ENCODE measurements at places on chromosomes 12 and 14. TPM values are rescaled to one million over a fixed set of nuclear protein-coding genes. Genes with fewer than 3 reads are reported as not detected.

TMEM119 gene
- total RNA-seq: 72.6 TPM

BHLHE41 gene
- total RNA-seq: 0.45 TPM

PRPH gene
- total RNA-seq: 1.5 TPM

PRB2 gene
- not detected for total RNA-seq

ANKS1B gene
- not detected for total RNA-seq

LGR5 gene
- under 0.01 TPM for total RNA-seq

DHH gene
- not detected for total RNA-seq

TEAD4 gene
- total RNA-seq: 30.4 TPM

ARHGEF25 gene
- 15.6 TPM for total RNA-seq

DIP2B gene
- total RNA-seq: 8.6 TPM

HOXC12 gene
- not detected for total RNA-seq

ADAMTS20 gene
- total RNA-seq: not detected

TCL1B gene
- total RNA-seq: not detected

RASSF8 gene
- 12.9 TPM for total RNA-seq
